Left ventricle myocardium inferior (tissue), 1 donor: ENCODE measurements at places on chromosomes 2 and 18. TPM values are rescaled to one million over a fixed set of nuclear protein-coding genes. Genes with fewer than 3 reads are reported as not detected.

DNA sequence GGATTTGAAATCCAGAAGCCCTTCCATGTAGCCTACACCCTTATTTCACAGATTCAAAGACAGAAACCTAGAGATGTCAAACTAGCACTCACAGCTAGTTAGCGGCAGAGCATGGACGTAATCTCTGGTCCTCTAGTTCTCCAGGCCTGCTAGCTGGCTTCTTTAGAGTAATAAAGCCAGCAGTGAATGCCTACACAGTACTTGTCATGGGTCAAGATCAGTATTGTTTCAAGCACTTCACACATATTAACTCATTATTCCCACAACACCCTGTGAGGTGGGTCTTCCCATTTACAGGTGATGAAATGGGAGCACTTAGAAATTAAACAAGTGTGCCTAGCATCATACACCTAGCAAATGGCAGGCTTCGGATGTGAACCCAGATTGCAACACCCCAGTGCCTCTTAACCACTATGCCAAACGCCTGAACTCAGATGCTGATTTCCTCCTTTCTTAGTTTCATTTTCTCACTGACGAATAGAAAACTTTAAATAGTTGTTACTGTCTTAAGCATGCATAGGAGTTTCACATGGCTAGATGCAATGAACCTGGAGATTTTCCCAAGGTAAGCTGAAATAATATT, 14.5 kb upstream of the ZBTB14 start:
- no peaks in the 10 kb centered on the region for H3K27me3 ChIP-seq
- H3K4me1 ChIP-seq, result no peaks in the 10 kb centered on the region
- no peak overlapping the region for H3K4me3 ChIP-seq

Gene ANKRD30B
- total RNA-seq, result not detected

- H3K4me3 ChIP-seq, result no peak overlapping the region
- DNase-seq, result no peak
- no peaks in the 10 kb centered on the region for H3K36me3 ChIP-seq
- no peaks in the 10 kb centered on the region for H3K27me3 ChIP-seq
Observed at GRCh38 chr2:158914731-158915130, 53.7 kb upstream of the TANC1 start.

DNA sequence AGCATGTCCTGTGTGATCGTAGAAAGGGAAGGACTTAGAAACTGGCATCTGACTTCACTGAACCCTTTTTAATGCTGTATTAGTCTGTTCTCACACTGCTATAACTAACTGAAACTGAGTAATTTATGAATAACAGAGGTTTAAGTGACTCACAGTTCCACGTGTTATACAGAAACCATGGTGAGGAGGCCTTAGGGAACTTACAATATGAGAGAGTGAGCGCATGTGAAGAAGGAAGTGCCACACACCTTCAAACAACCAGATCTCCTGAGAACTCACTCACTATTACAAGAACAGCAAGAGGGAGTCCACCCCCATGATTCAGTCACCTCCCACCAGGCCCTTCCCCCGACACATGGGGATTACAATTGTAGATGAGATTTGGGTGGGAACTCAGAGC, 811.3 kb downstream of the CPS1 start:
- no peak overlapping the region for H3K4me3 ChIP-seq
- DNase-seq, result no peak
- no peaks in the 10 kb centered on the region for H3K4me1 ChIP-seq
- no peak overlapping the region for H3K27ac ChIP-seq

DNA sequence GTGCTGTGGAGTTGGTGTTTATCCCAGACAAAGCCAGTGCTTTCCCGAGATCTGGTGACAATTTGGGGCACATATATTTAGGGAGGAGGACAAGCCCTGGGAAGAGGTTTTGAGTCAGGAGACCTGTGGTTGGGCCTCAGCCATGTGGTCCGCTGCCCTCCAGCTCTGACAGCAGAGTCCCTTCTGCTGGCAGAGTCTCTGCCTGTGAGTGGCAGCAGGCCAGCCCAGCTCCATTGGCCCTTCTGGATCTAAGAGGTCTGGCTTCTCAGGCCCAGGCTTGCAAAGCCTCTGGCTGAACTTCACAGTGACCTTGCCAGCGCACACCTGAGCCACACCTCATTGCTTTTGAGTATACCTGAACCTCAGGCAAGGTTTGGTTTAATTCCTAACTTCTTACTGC, 115.3 kb downstream of the BCL2L11 start:
- no peaks in the 10 kb centered on the region for H3K36me3 ChIP-seq
- no peaks in the 10 kb centered on the region for H3K27me3 ChIP-seq
- peaks cover 10% of the 10 kb centered on the region for H3K4me1 ChIP-seq
- DNase-seq, result peak; percentile 73

DNA sequence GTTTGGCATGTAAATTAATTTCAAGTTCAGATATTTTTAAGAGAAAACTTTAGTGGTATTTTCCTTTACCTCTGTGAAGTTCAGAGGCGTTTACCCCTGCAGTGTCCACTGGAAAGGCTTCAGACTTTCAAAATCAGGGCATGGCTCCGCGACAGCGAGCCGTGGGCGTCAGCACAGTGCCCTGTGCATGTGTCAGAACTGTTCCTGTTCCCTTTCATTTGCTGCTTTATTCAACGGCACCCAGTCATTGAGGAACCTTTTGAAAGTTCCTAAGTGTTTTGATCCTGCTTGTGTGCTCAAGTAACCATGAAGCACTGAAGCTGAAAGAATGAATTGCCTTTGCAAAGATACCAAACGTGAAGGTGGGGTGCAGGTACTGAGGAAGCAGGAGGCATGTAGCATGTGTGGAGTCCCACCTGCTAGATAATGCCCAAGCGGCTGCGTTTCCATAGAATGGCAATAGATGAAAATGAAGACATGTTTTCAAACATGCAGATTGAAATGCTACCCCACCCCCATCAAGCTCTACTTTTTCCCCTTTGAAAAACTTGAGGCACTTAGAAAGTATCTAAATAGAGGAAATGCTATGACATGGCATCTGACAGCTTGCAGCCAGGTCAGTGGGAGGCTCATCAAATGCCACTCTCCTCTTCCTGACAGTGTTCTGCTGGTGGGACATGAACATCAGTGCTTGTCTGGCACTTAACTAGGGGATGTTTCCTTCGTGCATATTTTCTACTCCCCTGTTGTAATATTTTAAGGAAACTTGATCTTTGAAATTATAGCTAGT, 148.6 kb downstream of the ZNF236 start:
- no peak for DNase-seq
- no peaks in the 10 kb centered on the region for H3K27me3 ChIP-seq
- no peak overlapping the region for H3K4me3 ChIP-seq
- H3K36me3 ChIP-seq, result peaks cover 18% of the 10 kb centered on the region
- H3K27ac ChIP-seq, result no peak overlapping the region

Gene ACTG2
- 1.6 TPM for total RNA-seq

DNA sequence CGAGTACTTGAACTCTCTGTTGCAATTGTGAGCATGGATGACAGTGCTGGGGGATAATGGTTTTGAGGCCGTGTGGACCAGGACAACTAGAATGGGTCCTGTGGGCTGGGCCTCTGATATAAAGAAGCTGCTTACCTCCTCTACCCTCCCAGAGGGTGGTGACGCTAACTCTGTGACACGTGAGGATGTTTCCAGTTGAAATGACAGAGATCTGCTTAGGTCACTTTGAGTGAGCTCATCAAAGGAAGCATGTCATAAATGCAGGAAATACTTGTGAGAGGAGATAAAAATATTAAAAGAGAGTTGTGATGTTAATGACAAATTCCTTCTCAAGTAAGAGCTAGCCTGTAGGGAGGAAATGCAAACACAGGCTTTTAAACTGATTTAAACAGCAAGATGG, 16.4 kb downstream of the RMC1 start:
- no peak overlapping the region for H3K27ac ChIP-seq
- peaks cover 92% of the 10 kb centered on the region for H3K36me3 ChIP-seq
- DNase-seq, result no peak
- H3K4me3 ChIP-seq, result no peak overlapping the region
- H3K4me1 ChIP-seq, result peaks cover 14% of the 10 kb centered on the region

GRCh38 chr2:160453111-160453820, 40.3 kb downstream of the RBMS1 start:
- no peak for DNase-seq
- no peaks in the 10 kb centered on the region for H3K36me3 ChIP-seq
- no peaks in the 10 kb centered on the region for H3K27me3 ChIP-seq

Gene NYAP2
- not detected for total RNA-seq

GRCh38 chr2:18426174-18426573, 134.3 kb downstream of the RDH14 start:
- no peaks in the 10 kb centered on the region for H3K27me3 ChIP-seq
- H3K27ac ChIP-seq, result no peak overlapping the region
- H3K4me1 ChIP-seq, result no peaks in the 10 kb centered on the region

DNA sequence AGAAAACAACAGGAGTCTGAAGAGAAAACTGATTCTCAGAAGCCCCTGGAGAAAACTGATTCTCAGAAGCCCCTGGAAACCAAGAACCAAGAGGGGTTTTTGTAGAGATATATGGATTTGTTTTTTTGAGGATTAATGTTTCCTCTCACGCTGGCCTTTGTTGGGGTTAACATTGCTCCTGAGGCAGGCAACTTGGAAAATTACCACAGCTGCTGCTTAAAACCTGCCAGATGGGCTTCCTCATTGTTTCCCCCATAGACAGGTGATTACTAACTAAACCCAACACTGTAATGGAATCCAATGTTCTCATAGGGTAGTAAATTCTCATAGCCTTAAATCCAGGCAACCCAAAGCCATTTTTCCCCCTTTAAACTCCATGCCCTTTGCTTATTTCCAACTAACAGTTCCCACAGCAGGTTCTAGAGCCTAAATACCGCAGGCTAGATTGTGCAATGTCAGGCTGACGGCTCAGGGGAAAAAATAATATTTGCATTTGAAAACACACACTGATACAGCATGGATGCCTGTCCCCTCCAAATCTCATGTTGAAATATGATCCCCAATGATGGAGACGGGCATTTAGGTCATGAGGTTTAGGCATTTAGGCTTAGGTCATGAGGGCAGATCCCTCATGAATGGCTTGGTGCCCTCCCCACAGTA, 272.3 kb upstream of the PKDCC start:
- no peak for DNase-seq
- H3K27ac ChIP-seq, result no peak overlapping the region
- H3K36me3 ChIP-seq, result no peaks in the 10 kb centered on the region
- no peaks in the 10 kb centered on the region for H3K4me1 ChIP-seq

GRCh38 chr2:227932001-227932400, 60.6 kb downstream of the DAW1 start:
- no peak overlapping the region for H3K4me3 ChIP-seq
- no peaks in the 10 kb centered on the region for H3K4me1 ChIP-seq
- H3K27ac ChIP-seq, result no peak overlapping the region
- no peak for DNase-seq

GRCh38 chr2:141048951-141049350, 1081.9 kb downstream of the LRP1B start:
- no peaks in the 10 kb centered on the region for H3K36me3 ChIP-seq
- no peak for DNase-seq
- H3K27ac ChIP-seq, result no peak overlapping the region
- no peak overlapping the region for H3K4me3 ChIP-seq
- no peaks in the 10 kb centered on the region for H3K27me3 ChIP-seq

- no peak for DNase-seq
- peaks cover 19% of the 10 kb centered on the region for H3K4me1 ChIP-seq
- H3K4me3 ChIP-seq, result no peak overlapping the region
- H3K27ac ChIP-seq, result no peak overlapping the region
- H3K27me3 ChIP-seq, result peaks cover 30% of the 10 kb centered on the region
Observed at GRCh38 chr2:169767243-169767888, 31.3 kb upstream of the SSB start.

DNA sequence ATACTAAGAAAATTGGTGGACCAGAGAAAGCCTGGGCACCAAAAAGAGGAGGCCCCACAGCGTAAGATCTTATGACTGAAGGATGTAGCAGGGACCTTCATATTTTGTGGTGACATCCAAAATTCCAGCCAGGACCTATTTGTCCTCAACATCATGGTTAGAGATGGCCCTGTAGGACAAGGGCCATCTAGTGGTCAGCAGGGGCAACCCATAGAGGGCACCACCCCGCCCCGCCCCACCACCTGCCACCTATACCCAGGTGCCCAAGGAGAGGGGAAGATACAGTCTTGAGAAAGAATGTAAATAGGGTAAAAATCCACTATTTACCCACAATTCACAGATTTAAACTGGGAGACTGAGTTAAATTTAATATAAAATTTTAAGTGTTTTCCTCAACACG, 59.6 kb upstream of the TMEM163 start:
- no peak overlapping the region for H3K4me3 ChIP-seq
- DNase-seq, result no peak
- H3K27me3 ChIP-seq, result no peaks in the 10 kb centered on the region
- H3K27ac ChIP-seq, result no peak overlapping the region
- H3K4me1 ChIP-seq, result peaks cover 21% of the 10 kb centered on the region

Gene FKBP7
- total RNA-seq, result 10.8 TPM

GRCh38 chr18:36780748-36781147, 48.1 kb downstream of the TPGS2 start:
- H3K4me3 ChIP-seq, result no peak overlapping the region
- peaks cover 42% of the 10 kb centered on the region for H3K36me3 ChIP-seq
- no peaks in the 10 kb centered on the region for H3K27me3 ChIP-seq
- no peak overlapping the region for H3K27ac ChIP-seq
- DNase-seq, result no peak

GRCh38 chr2:127093648-127094210, 13.2 kb downstream of the BIN1 start:
- no peaks in the 10 kb centered on the region for H3K36me3 ChIP-seq
- H3K27me3 ChIP-seq, result peaks cover 26% of the 10 kb centered on the region
- H3K4me1 ChIP-seq, result peaks cover 31% of the 10 kb centered on the region
- H3K4me3 ChIP-seq, result no peak overlapping the region

GRCh38 chr2:106624787-106625380, 137.7 kb downstream of the CD8B2 start:
- no peak overlapping the region for H3K4me3 ChIP-seq
- DNase-seq, result no peak
- no peaks in the 10 kb centered on the region for H3K4me1 ChIP-seq
- no peak overlapping the region for H3K27ac ChIP-seq
- no peaks in the 10 kb centered on the region for H3K36me3 ChIP-seq
- H3K27me3 ChIP-seq, result peaks cover 42% of the 10 kb centered on the region

GRCh38 chr2:240557808-240558207, at the start of gene ANKMY1:
Gene ANKMY1 (minus strand): TSS chr2:240557988. CDS start chr2:240557335, 653 bp downstream.
- no peaks in the 10 kb centered on the region for H3K27me3 ChIP-seq
- H3K27ac ChIP-seq, result no peak within 1 kb of the TSS
- H3K4me3 ChIP-seq, result peak within 1 kb of the TSS; percentile 64
- H3K36me3 ChIP-seq, result peaks cover 17% of the 10 kb centered on the region

DNA sequence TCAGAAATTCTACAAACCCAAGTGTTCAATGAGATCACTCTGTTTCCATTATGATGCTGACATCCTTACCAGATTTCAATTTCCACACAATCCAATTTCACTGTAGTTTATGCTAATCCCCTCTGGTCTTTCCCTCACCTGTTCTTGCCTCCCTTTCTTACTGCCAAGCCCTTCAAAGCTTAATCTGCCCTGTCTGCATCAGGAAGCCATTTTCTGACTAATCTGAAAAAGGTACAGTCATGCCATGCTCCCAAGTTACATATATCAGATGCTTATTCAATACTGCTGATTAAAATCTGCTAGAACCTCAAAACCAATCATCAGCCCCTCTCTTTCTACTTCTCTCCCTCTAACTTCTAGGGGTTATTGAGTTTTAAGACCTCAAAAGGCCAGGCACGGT, 8.9 kb downstream of the KRTCAP3 start:
- no peak overlapping the region for H3K4me3 ChIP-seq
- DNase-seq, result no peak
- no peaks in the 10 kb centered on the region for H3K27me3 ChIP-seq
- no peak overlapping the region for H3K27ac ChIP-seq
- H3K4me1 ChIP-seq, result no peaks in the 10 kb centered on the region
